ENCODE measurements at places on chromosomes 11 and 22.

DNA sequence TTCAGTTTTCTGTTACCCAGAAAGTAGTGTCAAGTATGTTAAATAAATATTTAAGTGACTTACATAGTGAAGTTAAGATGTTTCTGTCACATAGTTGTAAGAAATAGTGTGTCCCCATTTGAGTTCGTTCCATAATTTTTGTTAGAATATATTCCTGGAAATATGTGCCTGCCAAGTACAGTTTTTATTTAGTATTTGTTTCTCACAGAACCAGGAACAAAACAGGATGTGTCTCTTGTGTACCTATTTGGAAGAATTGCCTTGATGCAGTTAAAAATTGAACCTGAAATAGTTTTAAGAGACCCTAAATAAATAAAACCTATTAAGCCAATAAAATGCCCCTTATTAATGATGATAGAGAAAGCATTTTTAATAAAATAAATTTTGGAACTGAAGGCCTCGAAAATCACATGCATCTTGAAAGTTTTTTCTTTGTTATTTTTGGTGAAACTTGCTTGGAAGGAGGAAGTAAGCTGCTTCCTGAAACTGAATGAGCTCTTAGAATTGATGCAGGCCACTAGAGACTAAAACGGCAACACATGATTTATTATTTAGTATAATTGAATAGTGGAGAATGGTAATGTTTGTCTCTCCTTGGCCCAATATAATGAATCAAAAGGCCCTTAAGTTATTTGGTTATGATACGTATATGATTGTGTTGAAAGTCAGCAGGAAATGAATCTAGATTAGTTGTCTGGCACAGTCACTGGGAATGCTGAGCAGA, 55.9 kb downstream of the SWAP70 start:
- DNase-seq = no peak

DNA sequence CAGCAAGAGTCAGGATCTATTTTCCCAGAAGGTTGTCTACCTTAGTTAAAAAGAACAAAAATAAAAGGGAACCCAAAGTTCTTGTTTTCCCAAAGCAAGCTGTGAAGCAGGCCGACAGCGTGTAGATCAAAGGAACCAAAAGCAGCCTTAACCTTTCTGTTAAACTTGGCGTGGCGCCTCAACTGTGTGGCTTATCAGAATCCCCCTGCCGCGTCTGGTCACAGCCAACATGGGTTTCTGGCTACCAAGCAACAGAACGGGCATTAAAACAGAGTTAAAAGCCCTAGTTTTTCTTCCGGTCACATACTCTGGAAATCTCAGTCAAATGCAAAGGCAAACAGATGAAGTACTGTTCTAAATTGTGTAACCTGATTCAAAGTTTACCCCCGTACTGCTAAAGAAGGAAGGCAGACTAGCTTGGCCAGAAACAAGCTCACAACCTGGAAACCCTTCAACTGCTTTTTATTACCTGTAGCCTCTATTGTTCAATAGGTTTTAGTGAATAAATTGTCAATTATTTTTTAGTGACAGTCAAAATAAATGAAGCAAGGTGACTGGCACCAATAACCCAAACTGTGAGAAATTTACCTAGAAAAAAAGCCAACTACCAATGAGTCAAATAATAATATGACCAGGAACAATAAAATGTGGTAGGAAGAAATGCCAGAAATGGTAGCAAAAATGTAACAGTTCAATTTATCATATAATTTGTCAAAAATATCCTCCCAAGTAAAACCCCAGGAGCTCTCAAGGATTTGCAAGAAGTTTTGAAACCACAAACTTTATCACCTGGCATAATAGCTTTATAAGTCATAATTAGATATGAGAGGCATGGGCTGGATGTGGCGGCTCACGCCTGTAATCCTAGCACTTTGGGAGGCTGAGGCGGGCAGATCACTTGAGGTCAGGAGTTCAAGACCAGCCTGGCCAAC, 21.4 kb downstream of the CHKA start:
- DNase-seq = no peak

- no peak for DNase-seq
Measured at GRCh38 chr11:78536933-78537332, 37.7 kb downstream of the NARS2 start.

GRCh38 chr11:19687392-19687791, 25.2 kb upstream of the NAV2 start:
- no peak for DNase-seq

GRCh38 chr22:23626286-23626975, 5.7 kb downstream of the DRICH1 start:
- DNase-seq = no peak

DNA sequence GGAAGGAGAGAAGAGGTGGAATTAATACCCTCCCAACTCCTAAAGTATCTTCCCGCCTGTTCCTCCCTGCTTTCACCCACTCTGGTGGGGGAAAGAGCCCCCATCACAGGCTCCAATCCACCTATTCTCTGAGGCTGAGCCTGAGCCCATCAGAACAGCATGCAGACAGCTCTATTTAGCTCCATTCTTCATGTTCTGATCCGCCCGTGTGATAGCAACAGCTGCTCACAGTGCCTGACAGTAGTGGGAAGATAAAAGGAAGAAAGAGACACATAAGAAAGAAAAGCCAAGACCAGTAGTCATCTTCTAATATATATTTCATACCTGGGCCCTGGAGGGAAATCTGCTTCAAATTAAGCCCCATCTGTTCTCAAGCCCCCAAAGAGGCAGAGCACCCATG, 80.3 kb upstream of the AKIP1 start:
- DNase-seq = no peak

GRCh38 chr11:67607507-67607906, 771 bp downstream of the NDUFV1 start:
- DNase-seq = no peak

- no peak for DNase-seq
Measured at GRCh38 chr11:35029979-35030682, 108.8 kb upstream of the CD44 start.

- DNase-seq = no peak
Measured at GRCh38 chr11:68064926-68065325, 26.1 kb downstream of the TCIRG1 start.

- DNase-seq = no peak
Measured at GRCh38 chr11:64238999-64239398, 1.9 kb upstream of the FKBP2 start.

- no peak for DNase-seq
Measured at GRCh38 chr11:79259800-79260199, 181.0 kb downstream of the TENM4 start.

- no peak for DNase-seq
Measured at GRCh38 chr11:59724066-59724465, 10.4 kb upstream of the OR10V1 start.

- DNase-seq = no peak
Measured at GRCh38 chr11:33970984-33971466, 79.1 kb upstream of the LMO2 start.

DNA sequence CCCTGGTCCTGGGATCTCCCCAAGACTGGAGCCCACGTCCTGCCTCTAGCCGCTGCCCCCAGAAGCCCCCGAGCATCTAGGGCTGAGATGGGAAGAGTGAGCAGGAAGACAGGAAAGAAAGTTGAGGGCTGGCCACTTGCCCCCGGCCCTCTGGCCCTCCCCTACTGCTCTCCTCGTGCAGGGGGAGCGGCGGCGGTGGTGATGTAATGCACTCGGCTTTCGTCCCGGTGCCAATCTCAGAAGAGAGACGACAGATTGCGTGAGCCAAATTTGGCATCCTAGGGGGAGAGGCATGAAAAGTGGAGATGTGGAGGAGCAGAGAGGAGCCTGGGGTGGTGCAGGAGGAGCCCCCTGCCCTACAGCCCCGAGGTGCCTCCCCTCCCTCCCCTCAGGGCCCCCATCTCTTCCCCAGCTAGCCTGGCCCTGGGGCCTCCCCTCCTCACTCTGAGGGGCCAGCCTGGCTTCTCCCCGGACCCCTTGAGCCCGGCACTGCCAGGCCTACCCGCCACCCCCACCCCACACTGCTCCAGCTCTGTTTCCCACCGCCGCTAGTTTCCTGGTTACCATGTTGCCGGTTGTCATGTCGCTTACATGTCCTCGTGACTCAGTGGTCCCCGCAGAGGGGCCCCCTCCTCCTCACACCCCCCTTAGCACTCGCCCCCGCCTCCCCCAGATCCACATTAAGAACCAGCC, 2.5 kb downstream of the KCNJ4 start:
- no peak for DNase-seq

DNA sequence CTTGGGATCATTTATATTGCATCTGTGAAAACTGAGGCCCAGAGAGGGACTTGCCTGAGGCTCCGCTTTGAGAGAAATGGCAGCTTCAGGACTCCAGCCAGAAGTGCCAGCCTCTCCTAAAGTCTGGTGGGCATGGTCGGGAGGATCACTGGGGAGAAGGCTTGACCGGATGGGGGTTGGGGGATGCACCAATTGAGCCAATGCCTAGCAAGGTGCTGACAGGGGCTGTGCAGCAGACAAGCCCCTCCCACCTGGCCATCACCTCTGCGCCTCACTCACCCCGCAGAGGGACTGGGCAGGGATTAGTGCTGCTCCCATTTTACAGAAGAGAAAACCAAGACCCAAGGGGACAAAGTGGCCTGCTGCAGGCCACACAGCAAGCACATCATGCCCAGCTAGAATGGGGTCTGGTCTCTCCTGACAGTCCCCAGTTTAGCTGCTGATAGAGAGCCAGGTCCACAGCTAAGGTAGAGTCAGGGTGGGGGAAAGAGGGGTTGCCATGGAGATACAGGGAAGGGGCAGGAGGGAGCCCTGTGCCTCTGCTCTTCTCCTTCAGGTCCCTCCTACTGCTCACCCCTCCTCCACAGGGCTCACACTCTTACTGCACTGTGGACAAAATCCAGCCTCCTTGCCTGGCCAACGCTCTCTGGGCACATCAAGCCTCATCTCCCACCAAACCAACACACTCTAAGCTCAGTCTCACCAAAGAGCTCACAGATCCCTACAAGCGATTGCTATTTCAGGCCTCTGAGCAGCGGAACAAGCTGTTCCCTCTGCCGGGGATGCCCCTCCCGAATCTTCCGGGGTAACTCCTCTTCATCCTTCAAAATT, 29.5 kb downstream of the TEF start:
- no peak for DNase-seq

DNA sequence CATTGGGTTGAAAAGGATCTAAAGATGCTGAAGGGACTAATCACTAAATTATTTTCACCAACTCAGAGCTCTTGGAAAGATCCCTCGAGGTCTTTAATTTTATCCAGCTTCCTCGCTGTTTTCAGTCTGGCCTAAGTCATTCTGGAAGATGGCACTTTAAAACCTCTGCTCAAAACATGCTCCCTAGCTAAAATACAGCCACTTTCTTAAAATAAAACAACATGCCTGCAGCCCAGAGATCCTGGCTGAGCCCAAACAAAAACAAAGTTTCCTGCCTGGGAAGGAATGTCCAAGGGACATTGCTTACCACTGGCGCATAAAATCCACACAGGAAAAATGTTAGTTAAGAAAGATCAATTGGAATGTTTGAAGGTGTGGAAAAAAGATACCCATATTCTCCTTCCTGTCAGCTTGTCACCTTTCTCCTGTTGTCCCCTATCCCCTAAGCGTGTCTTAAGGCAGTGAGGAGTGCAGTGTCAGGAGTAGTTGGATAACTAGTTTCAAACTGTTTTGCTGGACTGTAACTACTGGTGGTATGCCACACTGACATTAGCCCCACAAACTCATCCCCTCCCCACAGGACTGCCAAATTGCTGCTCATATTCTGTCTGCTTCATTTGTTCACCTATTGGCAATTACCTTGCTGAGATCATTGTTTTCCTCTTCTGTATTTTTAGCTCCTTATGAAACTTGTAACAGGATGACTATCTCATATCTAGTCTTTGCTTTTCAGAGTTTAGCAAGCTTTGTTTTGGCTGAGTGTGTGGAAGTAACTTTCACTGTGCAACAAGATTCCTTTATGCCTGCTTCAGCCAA, 108.3 kb upstream of the SESN3 start:
- no peak for DNase-seq

DNA sequence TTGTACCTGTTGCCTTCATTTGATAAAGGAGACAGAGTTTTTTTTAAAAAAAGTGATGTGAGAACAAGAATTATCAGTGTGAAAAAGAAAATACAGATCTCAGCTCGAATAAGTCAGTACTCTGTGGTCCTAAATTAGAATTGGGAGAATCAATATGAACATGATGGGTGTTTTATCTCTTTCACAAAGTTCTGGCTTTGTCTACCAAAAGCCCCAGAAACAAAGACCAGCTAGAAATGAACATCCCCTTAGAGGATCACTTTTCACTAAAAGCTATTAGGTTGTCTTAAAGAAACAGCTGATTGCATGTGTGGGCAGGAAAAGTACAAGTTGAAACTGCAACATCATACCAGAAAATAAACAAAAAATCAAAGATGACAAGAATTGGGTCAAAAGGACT, 8.4 kb upstream of the ST14 start:
- no peak for DNase-seq

- DNase-seq = no peak
Measured at GRCh38 chr22:34437140-34437539, 516.9 kb upstream of the LARGE1 start.

Data from effector CD4-positive, alpha-beta T cell (primary cell).